Vagina (tissue), 2 donors: ENCODE measurements at places on chromosomes 4 and X.

DNA sequence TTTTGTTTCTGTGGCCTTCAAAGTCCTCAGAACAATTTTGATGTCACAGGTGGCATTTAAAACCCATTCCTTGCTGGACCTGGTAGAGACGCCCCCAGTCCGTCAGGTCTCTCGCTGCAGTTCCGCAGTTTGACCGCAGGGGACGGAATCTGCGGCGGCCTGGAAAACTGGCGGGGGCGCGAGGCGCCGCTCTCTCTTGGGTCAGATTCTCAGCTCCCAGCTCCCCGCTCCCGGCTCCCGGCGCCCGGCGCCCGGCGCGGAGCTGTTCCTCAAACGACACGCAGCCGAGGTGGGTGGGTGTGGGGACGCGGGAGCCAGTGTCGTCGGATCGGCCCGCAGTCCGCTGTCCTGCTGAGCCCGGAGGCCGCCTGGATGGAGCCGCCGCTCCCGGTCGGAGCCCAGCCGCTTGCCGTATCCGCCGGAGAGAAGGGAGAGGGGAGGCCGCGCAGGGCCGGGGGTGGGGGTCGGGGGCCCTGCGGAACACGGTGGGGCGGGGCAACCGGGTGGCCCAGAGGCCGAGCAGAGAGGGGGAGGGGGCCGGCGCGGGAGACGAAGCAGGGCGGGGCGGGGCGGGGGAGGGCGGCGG, at the start of gene OCRL:
TSS of gene OCRL (plus strand) at position 192 of the 586 bp plus-strand sequence. CDS start at position 373, 181 bp downstream.
- DNase-seq: no peak

DNA sequence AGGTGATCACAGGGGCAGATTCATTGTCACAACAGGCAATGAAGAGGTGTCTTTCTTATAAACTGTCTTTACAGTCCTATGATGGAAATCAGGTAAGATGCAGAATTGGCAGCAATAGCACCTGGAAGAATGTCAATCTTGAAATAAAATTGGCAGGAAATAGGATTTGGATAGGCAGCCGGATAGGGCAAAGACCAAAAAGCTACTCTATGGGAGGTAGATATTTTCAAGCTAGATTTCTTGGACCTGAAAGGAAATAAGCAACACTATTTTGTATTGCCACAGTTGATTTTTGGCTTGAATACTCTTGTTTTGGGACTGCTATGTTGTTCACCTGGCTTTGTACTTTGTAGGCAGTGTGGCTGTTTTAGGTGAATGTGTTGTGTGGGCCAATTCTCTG, 314.2 kb downstream of the SLC7A11 start:
- DNase-seq: no peak

DNA sequence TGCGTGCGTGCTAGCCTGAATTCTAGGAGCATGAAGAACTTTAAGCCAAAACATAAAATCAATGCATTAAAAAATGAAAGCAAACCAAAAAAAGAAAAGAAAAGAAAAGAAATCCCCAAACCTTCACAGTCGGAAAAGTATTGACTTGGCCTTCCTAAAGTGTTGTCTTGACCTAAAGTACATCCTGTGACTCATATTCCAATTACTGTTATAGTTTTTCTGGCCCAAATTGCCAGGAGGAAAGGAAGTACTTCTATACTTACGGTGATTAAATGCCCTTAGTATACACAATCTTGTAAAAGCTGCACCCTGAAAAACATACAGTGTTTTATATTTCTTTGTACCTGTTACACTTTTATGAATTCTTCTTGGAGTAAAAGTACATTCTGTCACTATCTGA, 512.8 kb downstream of the ANKRD50 start:
- DNase-seq: no peak

DNA sequence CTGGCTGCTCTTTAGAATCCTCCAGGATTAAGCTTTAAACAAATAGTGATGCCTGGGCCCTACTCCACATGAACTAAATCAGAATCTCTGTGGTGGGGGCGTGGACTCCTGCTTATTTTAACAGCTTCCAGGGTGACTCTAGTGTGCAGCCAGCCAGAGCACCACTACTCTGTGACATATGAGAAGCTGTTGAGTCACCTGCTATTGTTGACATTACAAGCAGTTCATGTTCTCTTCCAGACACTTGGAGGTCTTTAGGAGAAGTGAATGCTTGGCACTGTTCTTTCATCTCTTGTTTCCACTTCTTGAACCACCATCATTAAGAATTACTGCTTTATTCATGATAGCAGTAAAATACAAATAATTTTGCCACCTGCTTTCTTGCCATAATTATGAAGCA, 426 bp upstream of the C4orf51 start:
- DNase-seq: no peak

- DNase-seq: no peak
Measured at GRCh38 chrX:18126971-18127370, 93.7 kb downstream of the BEND2 start.

DNA sequence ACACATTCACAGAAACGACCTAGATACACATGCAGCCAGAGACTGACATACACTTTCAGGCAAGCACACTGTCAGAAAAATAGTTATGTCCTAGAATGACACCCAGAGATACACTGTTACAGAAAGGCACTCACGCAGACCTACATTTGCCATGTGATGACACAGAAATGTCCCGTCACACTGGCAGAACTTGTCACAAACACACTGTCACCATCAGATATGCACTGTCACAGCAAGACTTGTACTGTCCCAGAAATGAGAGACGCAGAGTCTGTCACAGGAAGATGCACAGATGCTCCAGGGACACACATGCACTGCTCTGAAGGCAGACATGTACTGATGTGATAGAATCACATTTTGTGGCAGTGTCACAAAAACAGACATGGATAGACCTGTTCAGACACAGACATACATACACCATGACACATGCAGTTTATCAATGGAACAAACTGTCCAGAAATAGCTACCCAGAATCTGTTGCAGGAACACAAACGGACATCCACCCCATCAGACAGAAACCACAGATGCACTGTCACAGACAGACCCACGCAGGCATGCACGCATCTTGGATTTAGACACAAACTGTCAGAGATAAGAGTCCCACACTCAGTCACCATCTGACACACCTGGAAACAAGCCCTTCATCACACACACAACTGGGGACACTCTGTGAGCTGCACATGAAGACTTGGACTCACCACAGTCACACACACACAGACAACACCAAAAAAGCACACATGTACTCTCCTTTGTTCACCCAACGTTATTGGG, 1.3 kb upstream of the PIM2 start:
- no peak for DNase-seq

GRCh38 chr4:135724421-135724820, 1522.8 kb upstream of the PABPC4L start:
- DNase-seq: no peak

GRCh38 chrX:124338733-124339514, 6.5 kb downstream of the TEX13D start:
- no peak for DNase-seq

- no peak for DNase-seq
Measured at GRCh38 chr4:2535376-2536192, 863 bp upstream of the FAM193A start.

DNA sequence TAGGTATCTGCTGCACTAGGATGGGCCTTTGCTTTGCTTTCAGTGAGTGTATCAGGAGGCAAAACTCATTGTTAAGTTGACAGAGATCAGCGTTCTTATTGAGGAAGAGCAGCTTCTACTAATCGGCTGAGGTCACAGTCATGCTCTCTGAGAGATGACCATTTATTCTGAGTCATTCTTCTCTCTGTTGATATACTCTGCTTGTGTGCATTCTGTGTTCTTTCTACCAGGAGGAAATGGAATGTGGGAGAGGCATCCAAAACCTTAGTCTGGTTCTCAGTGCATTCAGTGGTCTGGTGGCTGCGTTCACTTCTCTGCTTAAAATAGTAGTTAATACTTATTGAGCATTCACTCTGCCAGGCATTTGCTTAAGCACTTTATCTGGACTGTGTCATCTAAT, 66.2 kb downstream of the RRAGB start:
- DNase-seq: no peak

DNA sequence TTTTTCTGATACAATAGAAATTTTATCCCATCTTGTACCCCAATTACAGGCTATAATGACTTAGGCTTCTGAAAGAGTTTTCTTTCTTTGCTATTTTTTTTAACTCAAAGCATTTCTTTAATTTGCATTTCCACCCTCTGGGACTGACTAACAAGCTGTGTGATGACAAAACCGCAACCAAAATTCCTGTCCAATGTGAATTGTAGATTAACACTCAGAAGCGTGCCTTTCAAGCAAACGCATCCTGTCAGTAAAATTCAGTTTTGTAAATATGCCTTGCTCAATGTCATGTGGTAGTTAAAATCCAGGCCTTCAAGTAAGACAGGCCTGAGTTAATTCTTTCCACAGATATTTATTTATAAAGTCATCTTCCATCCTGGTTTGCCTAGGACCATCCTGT, 50.3 kb downstream of the STK32B start:
- no peak for DNase-seq

DNA sequence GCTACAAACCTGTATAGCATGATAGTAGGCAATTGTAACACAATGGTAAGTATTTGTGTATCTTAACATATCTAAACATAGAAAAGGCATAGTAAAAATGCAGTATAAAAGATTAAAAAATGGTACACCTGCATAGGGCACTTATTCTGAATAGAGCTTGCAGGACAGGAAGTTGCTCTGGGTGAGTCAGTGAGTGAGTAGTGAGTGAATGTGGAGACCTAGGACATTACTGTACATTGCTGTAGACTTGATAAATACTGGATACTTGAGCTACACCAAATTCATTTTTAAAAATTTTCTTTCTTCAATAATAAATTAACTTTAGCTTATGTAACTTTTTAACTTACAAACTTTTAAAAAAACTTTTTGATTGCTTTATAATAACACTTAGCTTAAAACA, 68.2 kb upstream of the MAML3 start:
- no peak for DNase-seq

DNA sequence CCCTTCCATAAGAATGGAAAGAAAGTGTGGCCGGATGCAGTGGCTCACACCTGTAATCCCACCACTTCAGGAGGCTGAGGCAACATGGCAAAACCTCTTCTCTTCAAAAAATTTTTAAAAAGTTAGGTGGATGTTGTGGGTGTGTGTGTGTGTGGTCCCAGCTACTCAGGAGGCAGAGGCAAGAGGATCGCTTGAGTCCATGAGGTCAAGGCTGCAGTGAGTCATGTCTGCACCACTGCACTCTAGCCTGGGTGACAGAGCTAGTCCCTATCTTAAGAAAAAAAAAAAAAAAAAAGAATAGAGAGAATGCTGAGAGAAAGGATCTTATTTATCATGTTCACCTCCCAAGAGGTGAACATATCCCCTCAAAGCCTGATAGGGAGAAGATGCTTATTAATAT, 492.1 kb upstream of the SMIM31 start:
- DNase-seq: no peak

- no peak for DNase-seq
Measured at GRCh38 chr4:169167957-169168858, 102.5 kb downstream of the SH3RF1 start.

DNA sequence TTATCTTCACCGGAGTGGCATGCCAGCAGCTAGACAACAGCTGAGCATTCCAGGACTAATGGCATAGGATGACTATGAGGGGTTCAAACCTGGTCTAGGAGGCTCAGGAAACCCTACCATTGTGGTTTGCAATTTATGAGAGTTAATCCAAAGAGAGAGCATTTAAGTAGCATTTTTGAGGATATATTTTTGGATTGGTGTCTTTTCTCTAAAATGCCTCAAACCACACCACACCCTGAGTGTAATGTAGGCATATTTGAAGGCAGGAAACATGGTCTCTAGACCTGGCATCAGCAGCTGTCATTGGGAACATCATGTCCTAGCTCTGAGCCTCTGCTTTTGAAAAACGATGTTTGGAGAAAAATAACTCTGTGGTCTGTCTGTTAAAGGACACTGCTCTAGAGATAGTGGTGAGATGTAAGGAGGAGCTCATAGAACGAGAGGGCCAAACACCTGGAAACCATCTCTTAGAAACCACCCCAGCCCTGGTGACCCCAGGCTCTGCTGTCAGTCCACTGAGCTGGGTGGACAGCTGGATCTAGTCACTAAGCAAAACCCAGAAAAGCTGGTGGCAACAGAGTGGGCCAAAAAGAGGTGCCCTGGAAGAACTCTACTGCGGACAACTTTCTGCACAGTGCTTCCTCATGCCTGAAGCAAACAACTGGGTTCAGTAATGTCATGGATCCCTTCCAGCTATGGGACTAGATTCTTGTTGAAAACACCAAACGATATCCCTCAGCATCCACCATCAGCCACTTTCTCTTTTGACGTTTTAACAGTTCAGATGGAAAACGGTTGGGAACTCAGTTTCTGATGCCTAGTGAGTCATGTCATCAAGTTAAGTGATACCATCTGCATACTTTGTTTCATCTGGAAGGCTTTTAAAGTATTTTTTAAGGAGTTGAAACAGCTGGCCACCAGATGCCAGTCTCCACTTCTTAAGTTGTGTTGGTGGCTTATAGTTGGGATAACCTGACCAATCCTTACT, 100.2 kb upstream of the C1QTNF7 start:
- no peak for DNase-seq

- no peak for DNase-seq
Measured at GRCh38 chr4:176664964-176665363, 127.8 kb downstream of the VEGFC start.

GRCh38 chr4:162117051-162117450, 46.7 kb downstream of the FSTL5 start:
- DNase-seq: no peak

- no peak for DNase-seq
Measured at GRCh38 chr4:41709844-41710481, 38.6 kb downstream of the PHOX2B start.

- no peak for DNase-seq
Measured at GRCh38 chr4:19927381-19927780, 324.3 kb upstream of the SLIT2 start.

GRCh38 chr4:173167758-173168395, 734 bp upstream of the GALNT7 start:
- DNase-seq: no peak

- DNase-seq: no peak
Measured at GRCh38 chrX:52078131-52078530, 9.1 kb upstream of the MAGED4B start.

- DNase-seq: no peak
Measured at GRCh38 chr4:102789317-102789717, 28.5 kb upstream of the MANBA start.

GRCh38 chr4:168515222-168516011, 18.6 kb downstream of the PALLD start:
- DNase-seq: no peak

DNA sequence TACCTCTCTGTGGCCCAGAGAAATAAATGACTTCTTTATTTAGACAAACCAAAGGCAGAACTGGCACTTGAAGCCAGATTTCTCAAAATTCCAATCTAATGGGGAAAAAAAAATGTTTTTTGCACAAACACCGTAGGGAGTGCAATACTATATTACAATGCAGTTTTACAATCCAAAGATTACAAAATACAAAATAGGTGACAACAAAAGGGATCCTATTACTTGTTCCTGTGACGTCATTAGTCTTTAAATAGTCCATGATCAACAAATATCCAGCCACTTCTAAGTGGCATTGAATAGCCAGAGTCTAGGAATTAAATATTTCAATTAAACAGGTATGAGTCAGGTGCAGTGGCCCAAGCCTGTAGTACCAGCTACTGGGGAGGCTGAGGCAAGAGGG, 3.0 kb upstream of the APBB2 start:
- DNase-seq: no peak

- no peak for DNase-seq
Measured at GRCh38 chr4:4866866-4867374, 7.5 kb downstream of the MSX1 start.

- no peak for DNase-seq
Measured at GRCh38 chr4:103032574-103032973, 13.1 kb upstream of the SLC9B1 start.
